ENCODE measurements at places on chromosomes 7 and 10.

DNA sequence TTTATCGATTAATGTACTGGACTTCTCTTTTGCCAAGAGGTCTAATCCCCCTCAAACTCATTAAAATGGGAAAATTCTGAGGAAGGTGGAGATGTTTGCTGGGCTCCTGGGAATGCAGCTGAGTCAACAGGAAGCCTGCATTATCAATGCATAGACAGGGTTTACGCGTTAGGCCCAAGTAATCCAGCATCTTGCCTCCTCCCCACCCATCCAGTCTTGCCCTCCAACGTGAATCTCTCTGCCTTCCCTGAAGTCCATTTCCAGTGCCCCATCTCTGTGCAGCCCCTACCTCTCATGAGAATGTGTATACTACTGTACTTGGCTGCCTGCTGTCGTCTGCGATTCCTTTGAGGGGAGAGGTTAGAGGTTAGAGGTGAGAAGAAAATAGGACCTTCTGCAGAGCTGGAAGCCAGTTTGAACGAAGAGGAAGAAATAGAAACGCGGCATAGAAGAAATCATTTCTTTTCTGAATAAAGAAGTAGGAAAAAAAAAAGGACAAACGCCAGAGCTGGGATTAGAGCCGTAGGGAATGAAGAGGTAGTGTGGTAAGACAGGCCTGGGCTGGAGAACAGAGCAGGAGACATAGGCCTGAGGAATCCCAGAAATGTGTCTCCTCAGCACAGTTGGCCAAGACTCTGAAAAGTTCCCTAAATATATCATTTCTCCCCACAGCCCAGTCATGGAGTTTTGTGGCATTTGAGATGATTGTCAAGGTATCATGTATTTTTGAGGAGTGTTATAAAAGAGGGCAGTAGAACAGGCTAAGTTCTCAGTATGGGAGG lies 75.6 kb downstream of the MYOF start:
- peaks cover 6% of the 10 kb centered on the region for H3K4me1 ChIP-seq
- no peak for DNase-seq
- H3K36me3 ChIP-seq: no peaks in the 10 kb centered on the region
- no peak overlapping the region for H3K27ac ChIP-seq
- H3K27me3 ChIP-seq: no peaks in the 10 kb centered on the region

DNA sequence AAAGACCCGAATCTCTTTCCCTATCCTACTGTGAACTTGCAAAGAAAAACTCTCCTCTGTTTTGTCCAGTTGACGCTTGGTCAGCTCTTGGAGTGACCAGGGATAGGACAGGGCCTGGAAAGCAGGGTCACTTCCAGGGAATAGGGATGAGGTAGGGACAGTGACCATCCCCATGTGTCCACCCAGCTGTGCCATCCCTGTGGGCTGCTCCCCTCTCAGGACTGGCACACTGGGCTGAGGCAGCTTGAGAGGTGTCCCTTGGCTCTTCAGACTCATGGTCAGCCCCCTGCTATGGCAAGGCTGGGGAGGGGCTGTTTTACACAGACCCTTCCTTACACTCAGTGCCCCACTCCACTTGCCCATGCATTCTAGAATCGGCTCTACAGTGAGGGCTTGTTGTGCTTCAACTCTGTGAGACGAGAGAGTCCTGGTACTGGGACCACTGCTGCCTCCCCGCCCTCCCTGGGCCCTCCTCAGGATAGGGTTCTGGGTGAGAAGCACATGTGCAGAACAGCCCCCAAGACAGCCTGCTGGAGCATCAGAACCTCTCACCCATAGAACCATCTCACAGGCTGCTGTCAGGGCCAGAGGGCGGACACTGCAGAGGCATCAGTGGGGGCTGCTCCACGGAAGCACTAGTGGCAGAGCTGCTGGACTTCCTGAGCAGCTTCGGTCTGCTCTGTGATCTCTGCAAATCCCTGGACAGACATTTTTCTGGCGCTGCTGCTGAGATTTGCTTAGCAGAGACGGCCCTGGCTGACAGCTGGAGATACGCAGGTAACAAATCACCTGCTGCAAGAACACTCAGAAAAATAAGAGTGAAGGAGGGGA lies 202.8 kb upstream of the CXCL12 start:
- no peak overlapping the region for H3K27ac ChIP-seq
- H3K4me3 ChIP-seq: no peak overlapping the region
- no peak for DNase-seq
- no peaks in the 10 kb centered on the region for H3K27me3 ChIP-seq
- no peaks in the 10 kb centered on the region for H3K36me3 ChIP-seq

DNA sequence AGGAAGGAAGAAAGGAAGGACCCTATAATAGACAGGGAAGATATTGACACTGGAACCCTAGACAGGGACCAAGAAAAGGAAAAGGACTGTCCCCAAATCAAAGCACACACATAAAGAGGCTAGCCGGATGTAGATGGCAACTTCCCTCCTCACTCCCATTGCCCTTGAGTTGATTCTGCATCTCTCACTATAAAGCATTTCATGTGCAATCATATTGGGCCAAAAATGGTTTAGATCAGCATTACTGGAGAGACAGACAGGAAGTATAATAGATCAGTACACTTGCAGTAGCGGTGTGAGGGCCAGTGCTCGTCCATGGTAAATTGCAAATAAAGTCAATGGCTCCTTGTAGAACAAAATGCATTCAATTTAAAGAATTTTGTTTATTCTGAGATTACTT lies 8.4 kb downstream of the IFIT3 start:
- H3K4me3 ChIP-seq: no peak overlapping the region
- peaks cover 55% of the 10 kb centered on the region for H3K27me3 ChIP-seq
- no peak for DNase-seq
- no peak overlapping the region for H3K27ac ChIP-seq
- peaks cover 42% of the 10 kb centered on the region for H3K4me1 ChIP-seq

DNA sequence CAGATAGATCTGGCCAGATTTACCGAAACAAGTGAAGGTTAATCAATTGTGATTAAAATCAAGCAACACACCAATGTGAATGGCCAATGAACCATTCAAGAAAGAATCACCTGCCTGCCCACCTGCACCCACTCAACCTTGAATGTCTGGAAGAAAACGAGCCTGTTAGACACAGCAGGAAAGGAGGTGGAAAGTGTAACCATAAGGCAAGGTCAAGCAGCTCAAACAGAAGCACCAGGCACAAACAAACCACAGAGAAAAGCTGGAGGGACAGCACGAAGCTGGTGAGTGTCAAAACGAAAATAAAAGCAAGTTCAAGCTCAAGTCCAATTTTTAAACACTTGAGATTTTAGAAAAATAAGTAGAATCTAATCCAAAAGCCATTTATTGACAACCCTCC lies 64.9 kb downstream of the STEAP1B start:
- peaks cover 15% of the 10 kb centered on the region for H3K27me3 ChIP-seq
- no peak overlapping the region for H3K27ac ChIP-seq
- DNase-seq: no peak
- peaks cover 2% of the 10 kb centered on the region for H3K4me1 ChIP-seq
